ENCODE measurements at places on chromosomes 3 and 15.

DNA sequence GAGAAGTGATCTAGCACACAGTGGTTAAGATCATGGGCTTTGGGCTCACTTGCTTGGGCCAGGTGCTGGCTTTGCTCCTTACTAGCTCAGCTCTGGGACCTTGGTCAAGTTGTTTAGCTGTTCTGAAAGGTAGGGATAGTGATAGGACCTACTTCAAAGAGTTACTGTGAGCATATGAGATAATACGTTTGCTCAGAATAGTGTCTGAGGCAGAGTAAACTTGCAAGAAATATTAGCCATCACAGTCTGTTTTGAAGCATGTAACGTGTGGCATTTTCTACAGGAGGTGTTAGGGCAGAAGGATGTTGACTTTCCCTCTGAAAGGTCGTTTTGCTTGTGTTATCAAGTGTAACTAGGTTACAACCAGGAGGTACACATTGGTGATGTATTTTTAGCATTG is 34.5 kb upstream of the NFKBIZ start:
- no peak for DNase-seq

DNA sequence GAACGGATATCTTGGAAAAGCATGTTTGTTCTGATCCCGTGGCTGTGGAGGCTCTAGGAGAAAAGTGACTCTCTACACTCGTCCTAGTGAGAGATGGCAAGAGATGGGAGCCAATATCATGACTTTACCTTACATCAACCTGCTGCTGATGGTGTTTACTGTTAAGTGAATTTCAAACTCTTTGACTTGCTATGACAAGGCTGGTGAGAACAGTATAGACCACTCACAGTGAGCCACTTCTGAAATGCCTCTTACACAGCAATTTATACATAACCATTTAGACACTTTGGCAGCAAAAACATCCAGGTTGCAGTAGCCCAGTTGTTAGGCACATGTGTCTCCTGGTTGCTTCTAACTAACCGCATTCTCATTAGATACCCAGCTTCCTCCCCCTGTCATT is 43.3 kb downstream of the IL5RA start:
- DNase-seq, result no peak

GRCh38 chr3:188041193-188041592 is 112.8 kb upstream of the LPP start:
- no peak for DNase-seq

GRCh38 chr3:133713347-133713746 is 32.8 kb upstream of the TF start:
- no peak for DNase-seq

DNA sequence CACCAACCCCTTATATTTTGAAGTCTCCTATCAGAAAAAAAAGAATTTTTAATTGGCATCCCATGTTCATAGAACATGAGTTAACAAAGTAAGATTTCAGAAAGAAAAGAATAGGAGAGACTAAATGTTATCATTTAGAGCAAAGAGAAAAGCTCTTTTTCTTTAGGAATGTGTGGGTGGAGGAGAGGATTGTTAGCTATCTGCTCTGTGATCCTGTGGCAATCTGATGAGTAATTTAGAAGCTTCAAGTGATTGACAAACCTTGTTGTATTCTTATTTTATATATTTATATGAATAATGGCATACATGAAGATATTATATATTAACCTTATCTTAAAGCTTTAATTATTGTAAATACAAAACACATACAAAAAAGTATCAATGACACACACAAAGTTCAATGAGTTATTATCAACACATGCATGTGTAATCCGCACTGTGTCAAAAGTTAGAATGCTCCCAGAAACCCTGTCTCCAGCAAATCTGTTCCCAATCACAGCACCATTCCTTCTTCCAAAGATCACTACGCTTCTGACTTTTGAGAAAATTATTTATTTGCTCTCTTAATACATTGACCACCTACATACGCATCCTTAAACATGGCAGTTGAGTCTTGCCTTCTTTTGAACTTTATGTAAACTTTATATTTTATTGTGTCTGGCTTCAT is 907.4 kb downstream of the MCTP2 start:
- no peak for DNase-seq

Measured in colonic mucosa (tissue), 4 donors.